Activated CD8-positive, alpha-beta memory T cell treated with anti-CD3 and anti-CD28 coated beads for 1 hour (primary cell): ENCODE measurements at places on chromosomes 4 and X.
A peak's percentile ranks its signal among the peaks of the same experiment; 100 is the strongest.

GRCh38 chrX:72685018-72685417 lies 29.1 kb downstream of the PHKA1 start:
- no peak for DNase-seq

DNA sequence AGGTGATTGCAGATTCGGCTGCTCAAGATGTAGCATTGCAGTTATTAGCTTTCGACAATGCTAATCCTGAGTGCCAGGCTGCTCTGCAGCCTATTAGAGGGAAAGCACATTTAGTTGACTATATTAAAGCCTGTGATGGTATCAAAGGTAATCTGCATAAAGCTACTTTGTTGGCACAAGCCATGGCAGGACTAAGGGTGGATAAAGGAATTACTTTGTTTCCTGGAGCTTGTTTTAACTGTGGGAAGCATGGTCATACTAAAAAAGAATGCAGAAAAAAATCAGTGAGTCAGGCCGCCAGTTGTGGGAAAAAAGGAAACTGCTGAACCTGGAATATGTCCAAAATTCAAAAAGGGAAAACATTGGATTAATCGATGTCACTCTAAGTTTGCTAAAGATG lies 154.9 kb upstream of the TECRL start:
- no peak for DNase-seq

DNA sequence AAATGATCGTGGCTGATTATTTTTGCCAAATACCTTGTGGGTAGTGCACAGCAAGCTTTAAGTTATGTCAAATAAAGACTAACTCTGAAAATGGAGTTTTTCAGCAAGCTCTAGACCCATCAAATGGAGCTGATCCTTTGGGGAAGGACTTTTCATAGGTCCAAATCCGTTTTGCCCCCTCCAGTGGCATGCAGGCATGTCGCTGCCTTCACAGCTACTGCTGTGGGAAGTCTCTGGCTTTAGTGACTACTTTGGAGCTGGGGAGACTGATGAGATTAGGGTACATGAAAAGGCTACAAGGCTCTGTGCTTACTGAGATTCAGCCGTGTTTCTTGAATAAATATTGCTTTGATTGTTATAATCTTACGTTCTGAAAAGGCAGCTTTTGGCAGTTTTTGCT lies 106.6 kb upstream of the HS3ST1 start:
- DNase-seq = no peak

GRCh38 chrX:123140904-123141303 lies 43.2 kb upstream of the GRIA3 start:
- no peak for DNase-seq

DNA sequence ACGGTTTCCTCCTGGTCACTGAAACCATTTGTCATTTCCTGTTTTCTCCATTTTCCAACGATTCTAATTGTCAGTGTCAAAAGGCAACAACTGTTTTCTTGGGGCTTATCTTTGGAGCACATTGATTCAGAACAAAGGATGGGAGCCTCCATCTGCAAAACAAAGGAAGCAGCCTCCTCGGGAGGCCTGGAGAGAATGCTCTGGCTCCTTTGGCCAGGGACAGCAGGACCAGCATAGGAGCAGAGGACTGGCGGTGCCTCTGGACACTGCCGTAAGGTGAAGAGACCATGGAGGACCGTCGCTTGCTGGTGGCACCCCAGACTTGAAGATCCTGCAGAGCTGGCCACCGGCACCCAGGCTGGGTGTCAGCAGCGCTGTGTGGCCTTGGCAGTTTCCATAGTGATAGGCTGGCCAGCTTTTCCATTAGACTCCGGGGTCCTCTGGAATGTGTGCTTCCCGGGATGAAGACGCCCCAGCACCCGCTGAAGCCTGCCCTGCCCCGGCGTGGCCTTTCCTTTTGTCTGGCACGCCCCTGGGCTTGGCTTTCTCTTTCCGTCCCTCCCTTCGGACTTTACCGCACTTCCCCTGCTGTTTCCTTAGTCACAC lies 61.1 kb upstream of the MTM1 start:
- DNase-seq = no peak

DNA sequence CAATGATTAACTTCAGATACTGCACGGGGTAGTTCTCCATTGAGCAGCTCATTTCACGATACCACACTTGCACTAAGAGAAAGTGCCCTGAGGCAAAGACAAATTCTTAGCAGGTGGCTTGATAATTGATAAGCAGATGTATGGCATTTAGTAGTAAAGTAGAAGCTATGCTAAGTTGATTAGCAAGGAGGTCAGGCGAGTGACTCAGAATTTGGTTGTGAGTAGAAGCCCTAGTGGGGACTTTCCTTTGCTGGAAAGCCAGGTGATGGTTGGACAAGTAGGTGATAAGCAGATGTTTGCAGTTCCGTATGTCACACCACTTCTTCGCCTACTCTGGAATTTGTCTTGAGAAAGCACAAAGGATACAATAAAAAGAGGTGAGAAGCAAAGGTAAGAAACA lies 58.7 kb downstream of the TLL1 start:
- DNase-seq = no peak

- peak; percentile 14 for DNase-seq
Measured at GRCh38 chr4:3201718-3202702, 46.9 kb upstream of the MSANTD1 start.

DNA sequence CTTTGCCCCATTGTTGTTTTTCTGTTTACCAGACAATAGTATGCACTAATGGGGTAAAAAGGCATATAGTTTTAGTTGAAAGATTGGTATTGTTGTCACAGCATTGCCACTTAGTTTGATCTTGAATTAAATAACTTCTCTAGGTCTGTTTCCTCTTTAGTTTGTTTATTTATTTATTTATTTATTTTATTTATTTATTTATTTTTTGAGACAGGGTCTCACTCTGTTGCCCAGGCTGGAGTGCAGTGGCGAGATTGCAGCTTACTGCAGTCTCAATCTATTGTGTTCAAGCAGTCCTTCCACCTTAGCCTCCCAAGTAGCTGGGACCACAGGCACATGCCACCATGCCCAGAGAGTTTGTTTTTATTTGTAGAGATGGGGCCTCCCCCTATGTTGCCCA lies 138.6 kb downstream of the KDM6A start:
- no peak for DNase-seq

DNA sequence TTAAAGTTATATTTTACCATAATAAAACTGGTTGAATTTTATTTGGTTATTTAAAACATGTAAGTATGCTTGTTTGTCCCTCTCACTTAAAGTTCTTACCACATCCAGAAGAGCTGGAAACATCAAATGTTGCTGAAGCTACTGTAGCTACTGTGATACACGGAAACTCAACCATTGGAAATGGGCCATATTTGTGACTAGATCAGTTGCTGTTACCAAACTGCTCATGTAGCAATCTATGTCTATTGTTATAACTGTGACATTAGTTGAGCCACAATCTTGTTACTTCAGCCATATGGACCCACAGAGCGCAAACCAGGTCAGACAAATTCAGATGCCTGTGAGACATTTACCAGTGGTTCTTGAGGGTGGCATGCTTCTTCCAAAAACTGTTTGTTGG lies 41.6 kb downstream of the NDNF start:
- no peak for DNase-seq

DNA sequence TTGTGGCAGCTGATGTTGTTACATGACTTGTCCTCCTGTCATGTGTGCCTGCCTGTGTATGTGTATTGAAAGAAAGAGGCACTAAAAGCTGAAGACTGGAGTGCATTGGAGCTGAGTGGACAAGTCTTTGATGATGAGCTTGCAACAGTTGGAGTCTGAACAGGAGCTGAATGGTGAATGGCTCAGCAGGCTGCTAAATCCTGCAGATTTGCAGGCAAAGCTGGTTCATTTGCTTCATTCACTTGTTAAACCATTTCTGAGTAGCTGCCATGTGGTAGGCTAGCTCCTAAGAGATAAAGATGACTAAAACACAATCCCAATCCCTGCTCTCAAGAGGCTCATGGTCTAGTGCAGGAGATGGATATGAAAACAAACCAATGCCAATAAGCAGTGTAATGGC lies 217.3 kb downstream of the CHRDL1 start:
- DNase-seq = no peak

GRCh38 chrX:148670277-148670676 lies 169.9 kb downstream of the AFF2 start:
- DNase-seq = no peak

DNA sequence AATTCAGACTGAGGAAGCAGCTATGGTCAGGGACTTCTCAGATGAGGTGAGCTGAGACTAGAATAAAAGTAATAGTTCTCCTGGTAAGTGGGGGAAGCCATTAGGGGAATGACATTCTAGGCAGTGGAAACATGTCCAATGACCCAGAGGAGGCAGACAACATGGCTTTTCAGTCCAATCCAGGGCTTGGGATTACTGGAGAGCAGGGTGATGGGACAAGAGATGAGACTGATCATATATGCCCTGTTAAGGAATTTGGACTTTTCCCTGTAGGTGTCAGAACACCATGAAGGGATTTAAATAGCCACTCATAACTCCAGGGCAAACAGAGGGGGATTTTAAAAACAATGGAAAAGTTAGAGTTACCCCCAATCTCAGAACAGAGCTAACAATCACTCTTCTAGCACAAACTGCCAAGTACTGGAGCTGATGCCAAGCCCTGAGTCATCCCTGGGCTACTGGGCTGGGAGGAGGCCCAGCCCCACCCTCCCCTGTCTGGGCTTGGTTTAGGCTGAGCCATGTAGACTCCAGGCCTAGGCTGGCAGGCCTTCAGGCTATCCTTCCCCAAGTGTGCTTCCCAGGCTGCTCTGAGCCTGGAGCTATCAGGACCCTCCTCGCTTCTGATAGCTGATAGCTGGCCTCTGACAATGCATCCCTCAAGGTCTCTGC lies 22.7 kb upstream of the MSN start:
- no peak for DNase-seq

DNA sequence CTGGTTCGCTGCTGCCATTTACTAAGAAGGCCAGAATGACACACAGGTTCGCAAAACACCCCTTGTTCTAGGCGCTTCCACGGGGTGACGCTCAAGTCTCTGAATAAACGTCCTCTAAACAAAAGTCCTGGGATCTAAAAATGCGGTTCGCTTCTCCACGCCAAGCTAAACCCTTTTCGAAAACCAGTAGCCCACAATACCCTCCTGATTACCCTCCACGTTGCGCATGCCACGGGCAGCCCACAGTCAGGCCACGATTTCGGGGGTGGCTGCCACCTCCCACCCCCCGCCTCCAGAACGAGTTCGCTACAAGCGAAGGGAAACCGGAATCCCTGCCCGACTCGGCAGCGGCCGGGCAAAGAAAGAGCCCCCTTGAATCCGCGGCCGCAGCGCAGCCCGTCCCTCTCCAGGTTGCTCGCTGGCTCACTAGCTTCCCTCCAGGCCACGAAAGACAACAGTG lies 423 bp downstream of the RPL39 start:
- no peak for DNase-seq

GRCh38 chr4:140837736-140838135 lies 81.6 kb upstream of the TBC1D9 start:
- no peak for DNase-seq

DNA sequence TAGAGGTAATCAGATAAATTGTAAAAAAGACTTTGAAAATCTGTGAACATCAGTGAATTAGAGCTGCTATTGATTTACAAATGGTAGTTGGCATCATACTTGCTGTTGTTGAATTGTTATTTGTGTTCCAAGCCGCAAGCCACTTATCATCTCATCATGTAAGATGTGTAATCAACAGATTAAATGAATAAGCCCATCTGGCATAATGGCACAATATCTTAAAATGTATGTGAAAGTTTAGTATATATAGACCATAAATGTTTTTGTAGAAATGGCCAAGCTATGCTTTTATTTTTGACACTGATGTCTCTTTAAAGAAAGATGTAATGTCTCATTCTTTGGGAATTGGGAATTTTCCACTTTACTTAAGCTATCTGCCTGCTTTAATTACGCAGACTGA lies 682.6 kb upstream of the GNPDA2 start:
- DNase-seq = no peak

DNA sequence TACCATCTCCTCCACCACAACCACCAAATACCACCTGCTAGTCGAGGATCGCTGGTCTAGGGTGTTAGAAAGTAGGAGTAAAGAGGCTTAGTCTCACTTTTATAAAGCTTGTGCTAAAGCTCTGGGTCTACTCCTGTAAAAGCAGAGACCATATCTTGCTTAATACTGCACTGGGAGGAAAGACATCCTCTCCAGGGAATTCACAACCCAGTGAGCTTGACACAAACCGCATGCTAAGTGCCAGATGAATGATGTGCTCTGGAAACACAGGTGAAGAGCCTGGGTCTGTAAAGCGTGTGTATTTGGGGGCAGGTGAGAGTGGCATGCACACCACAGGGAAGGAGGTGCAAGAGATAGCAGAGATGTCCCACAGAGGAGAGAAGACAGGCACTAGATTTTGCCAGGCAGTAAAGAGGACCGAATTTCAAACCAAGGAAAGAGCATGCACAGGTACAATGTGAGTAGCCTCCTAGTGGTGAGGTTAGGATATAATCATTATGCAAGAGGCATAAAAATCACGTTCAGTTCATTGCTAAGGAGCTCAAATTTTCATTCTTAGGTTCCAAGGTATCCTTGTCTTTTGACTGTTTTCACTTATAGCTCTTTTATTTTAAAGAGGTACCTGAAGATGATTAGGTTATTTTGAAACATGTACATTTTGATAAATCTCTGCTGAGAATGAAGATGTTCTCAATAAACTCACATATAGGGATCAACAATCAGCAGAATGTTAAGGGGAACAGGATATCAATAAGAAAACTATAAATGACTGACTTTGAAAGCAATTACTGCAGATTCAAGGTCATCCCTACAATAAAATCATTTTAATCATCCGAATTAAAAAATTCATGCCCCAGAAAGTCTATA lies 20.7 kb downstream of the TAPT1 start:
- DNase-seq = no peak
